ENCODE measurements at places on chromosomes 5 and 9. TPM values are rescaled to one million over a fixed set of nuclear protein-coding genes. Genes with fewer than 3 reads are reported as not detected.

- no peak for DNase-seq
These were observed 1696.0 kb upstream of the WWC1 start for GRCh38 chr5:166595274-166595951.

NUTM2F gene
- total RNA-seq, result not detected

DNA sequence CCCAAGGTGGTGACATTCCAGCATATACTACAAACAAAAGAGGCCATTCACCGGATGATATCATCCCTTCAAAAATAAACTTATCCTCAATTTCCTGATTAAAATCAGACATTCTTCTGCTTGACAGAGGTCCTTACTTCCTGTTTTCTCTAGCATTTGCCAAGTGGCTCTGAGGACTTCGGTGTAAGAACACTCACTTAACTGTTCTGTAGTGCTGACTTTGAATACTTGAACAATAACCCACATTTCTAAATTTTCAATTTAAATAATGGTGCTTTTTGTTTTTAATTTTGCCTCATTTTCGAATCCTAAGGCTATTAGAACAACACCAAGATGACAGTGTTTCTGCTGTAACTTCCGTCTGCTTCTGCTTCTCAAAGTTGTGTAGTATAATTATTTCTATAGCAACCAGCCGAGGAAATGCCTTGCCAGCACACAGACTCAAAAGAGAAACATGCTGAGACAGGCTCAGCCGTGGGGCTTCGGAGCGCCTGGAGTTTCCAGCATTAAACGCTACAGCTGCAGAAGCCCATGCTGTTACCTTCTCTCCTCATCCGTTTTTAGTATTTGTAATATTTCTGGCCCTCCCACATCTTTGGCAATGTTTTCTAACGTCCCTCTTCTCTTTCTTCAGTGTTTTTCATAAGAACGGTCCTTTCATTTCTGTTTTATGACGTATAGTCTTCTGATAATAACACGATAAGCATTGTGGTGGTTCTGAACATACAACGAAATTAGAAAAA, 19.5 kb upstream of the ANXA1 start:
- peak; percentile 83 for DNase-seq

DNA sequence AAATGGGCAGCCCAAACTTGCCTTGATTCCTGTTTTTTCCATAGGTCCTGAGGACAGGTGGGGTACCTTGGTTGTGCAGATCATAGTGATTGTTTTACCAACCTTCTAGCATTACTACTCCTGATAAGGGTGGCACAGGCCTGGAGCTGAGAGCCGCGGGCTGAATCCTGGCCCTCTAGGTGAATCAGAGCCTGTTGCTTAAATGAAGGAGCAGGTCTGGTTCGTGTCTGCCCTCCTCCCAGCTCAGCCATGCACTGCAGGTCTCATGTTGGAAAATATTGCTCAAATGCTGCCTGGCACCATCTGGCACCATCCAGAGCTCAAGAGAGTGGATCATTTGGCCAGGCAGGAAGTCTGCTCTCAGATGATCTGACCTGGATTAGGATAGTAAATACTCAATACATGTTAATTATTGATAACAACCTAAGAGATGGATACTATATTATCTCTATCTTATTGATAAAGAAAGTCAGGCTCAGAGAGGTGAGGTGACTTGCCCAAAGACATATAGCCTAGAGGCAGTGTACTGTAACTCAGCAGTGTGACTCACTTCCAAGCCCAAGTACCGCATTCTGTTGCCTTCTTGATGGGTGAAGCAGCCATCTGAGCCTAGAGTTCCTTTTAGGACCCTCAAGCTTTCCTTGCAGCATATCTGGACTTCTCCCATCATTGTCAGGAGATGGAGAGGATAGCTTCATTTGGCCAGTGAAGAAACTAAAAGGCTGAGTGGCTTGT, 104.3 kb upstream of the PITX1 start:
- DNase-seq, result peak; percentile 55

DNA sequence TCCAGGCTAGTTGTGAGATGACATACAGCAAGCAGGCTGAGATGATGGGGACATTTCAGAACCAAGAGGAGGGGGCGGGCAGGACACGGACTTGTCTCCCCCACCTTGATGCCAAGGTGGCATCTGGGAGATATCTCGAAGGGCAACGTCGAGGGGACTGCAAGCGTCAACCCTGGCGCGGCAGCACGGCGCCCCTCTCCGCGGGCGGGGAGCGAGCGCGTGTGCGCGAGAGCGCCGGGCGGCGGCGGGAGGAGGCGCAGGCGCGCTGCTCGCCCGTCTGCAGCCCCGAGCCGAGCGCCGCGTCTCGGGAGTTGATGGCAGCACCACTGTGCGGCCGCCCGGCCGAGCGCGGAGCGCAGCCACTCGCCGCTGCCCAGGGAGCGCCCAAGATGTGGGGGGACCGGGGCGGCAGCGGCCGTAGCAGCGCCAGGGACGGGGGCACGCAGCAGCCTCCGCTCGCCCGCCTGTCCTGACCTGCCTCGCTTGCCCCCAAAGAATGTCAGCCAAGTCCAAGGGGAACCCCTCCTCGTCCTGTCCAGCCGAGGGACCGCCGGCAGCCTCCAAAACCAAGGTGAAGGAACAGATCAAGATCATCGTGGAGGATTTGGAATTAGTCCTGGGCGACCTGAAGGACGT, at the start of gene PRR16:
Gene PRR16, plus strand, starts transcription at position 310 of the 636 bp plus-strand sequence.
- DNase-seq, result peak; percentile 61

DNA sequence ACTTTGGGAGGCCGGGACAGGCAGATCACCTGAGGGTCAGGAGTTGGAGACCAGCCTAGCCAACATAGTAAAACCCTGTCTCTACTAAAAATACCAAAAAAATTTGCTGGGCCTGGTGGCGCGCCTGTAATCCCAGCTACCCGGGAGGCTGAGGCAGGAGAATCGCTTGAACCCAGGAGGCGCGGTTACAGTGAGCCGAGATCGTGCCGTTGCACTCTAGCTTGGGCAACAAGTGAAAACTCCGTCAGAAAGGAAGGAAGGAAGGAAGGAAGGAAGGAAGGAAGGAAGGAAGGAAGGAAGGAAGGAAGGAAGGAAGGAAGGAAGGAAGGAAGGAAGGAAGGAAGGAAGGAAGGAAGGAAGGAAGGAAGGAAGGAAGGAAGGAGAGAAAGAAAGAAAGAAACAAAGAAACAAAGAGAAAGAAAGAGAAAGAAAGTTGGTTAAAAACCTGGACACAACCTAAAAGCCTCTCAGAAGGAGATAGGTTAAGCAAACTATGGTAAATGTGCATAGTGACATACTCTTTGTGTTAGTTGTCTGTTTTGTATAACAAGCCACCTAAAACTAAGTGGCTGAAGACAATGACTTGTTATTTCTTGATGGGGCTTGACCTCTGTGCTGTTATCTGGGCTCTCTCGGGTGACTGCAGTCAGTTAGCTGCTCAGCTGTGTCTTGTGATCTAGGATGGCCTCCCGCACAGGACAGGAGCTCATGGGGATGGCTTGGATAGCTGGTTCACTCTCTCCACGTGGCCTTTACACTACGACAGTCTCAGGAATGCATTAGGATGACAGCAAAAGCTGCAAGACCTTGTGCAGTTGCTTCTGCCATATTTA, 8.0 kb upstream of the MYO10 start:
- no peak for DNase-seq

- no peak for DNase-seq
These were observed 107.3 kb downstream of the CD180 start for GRCh38 chr5:67089200-67089725.

DNA sequence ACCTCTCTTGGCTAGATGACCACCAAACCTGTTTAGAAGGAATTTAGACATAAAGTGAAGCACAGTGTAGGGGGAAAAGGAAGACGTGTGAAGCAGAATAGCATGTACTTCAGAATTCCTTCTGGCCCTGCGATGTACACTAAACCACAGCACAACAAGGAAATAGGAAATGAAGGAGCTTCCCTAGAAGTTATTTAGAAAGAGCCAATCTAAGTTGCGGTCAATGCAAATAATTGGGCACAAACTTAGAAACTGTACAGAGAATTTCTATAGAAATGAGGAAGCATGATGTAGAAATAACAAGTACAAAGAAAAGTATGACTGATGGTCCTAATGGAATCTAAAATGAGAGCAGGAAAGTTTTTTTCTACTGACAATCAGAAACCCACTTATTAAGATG, 41.5 kb downstream of the ANKRD55 start:
- DNase-seq, result no peak

FRRS1L gene
- total RNA-seq, result not detected

DNA sequence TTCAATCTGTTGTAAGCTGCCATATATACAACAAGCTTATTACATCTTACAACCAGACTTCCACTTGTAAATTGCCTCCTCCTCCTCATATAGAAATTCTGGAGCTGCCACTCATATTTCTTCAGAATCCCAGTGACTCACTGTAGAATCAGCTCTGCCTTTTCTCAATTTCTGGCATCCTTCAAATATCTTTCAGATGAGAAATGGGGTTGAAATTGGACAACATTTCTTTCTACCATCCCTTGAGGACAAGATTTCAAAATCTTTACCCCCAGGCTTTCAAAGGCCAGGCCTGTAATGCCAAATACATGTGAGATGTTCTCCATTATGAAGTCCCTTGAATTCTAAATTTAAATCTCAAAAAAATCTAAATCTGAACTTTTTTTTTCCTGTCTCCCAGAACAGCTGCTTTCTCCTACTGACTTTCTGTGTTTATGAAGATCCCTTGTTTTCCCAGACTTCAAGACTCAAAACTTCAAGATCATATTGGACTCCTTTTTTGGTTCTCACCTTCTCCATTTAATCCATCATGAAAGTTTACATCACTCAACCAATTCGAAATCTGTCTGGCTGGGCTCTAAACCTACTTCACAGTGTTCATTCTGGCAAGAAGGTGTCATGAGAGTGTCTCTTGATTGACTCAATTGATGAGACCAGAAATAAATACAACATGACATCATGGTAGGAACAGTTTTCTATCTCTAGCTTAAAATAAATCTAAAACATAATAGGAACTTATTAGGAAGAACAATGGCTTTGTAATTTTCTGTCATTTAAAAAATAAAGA, 109.8 kb downstream of the HMHB1 start:
- peak; percentile 69 for DNase-seq

GCNT4 gene
- total RNA-seq, result not detected

BRINP1 gene
- total RNA-seq, result under 0.01 TPM

GRCh38 chr9:133927041-133927440, 65.1 kb downstream of the VAV2 start:
- no peak for DNase-seq

SNX30 gene
- 9.0 TPM for total RNA-seq

GRCh38 chr5:6397536-6398269, 19.4 kb upstream of the MED10 start:
- DNase-seq, result no peak
